ENCODE measurements at places on chromosomes 16 and 17.
A peak's percentile ranks its signal among the peaks of the same experiment; 100 is the strongest.

- DNase-seq: no peak
- no peak overlapping the region for H3K27ac ChIP-seq
Measured at GRCh38 chr16:86465434-86465833, 44.9 kb upstream of the FOXF1 start.

DNA sequence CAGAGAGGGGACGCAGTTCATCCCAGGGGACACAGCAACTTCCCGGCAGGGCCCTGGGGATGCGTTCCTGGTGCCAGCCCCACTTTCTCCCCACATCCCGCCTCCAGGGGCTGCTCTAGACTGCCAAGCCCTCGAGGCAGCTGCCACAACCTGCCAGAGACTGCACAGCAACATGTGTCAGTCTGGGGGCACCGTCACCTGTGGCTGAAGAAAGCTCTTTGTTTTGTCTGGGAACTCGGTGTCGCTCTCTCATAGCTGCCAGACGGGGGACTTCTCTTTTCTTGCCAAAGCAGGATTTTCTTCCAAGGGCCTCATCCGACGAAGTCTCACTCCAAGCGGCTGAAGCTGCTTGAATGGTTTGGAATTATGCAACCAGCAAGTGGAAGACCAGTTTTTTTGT lies 43.7 kb downstream of the COTL1 start:
- no peak overlapping the region for H3K27ac ChIP-seq
- no peaks in the 10 kb centered on the region for H3K36me3 ChIP-seq
- no peaks in the 10 kb centered on the region for H3K27me3 ChIP-seq
- no peak overlapping the region for H3K4me3 ChIP-seq

DNA sequence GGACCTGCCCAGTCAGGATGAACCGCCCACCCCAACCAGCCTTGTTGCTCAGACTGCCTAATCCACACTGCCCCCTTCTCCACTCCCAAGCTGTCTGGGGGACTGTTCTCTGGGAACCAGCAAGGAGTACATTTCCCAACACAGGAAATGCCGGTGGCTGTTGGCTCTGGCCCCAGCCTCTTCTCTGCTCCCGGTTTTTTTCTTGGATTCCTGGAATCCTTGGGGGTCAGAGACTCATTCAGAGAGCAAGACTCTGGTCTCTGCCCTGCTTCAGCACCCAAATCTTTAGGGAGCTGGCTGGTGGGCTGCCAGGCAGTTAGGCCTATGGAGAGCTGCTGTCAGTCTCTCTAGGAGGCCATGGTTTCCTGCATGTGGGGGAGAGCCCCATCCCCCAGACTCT lies 10.8 kb upstream of the MTMR4 start:
- H3K36me3 ChIP-seq: no peaks in the 10 kb centered on the region
- no peak overlapping the region for H3K4me3 ChIP-seq
- peak; percentile 87 for DNase-seq
- H3K4me1 ChIP-seq: peaks cover 16% of the 10 kb centered on the region
- H3K27me3 ChIP-seq: no peaks in the 10 kb centered on the region
- peak overlapping the region; percentile 71 for H3K27ac ChIP-seq

DNA sequence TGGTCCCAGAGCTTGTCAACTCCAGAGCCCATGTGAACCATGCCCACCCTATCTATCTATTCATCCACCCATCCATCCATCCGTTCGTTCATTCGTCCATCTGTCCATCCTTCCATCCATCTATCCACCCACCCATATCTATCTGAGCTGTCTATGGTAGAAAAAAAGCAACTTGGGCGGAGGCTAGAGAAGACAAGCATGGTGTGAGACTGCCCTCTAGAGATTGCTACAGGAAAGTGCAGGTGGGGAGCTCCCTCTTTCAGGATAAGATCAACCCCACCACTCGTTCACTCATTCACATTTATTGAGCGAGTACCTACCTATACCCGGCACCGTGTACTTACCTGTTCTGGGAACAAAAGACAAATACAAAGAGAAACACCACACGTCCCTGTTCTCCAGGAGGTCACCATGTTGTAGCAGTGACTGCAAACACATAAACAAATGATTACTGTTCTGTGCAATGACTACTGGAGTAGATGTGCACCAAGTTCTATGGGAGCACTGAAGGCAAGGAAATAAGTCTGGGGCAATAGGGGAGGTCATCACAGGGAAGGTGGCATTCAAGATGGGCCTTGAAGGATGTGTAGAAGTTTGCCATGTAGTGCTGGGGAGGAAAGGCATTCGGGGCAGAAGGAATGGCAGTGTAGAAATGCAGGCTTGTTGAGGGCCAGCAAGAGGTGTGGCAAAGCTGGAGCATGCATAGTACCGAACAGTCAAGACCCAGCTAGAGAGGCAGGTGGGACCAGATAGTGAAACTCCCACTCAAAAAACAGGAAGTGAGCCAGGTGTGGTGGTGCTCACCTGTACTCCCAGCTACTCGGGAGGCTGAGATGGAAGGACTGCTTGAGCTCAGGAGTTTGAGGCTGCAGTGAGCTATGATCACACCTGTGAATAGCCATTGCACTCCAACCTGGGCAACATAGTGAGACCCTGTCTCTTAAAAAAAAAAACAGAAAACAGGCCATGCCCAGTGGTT lies 13.4 kb upstream of the ATP5MC1 start:
- peak; percentile 76 for DNase-seq
- H3K27ac ChIP-seq: no peak overlapping the region
- H3K36me3 ChIP-seq: no peaks in the 10 kb centered on the region
- H3K4me1 ChIP-seq: no peaks in the 10 kb centered on the region

DNA sequence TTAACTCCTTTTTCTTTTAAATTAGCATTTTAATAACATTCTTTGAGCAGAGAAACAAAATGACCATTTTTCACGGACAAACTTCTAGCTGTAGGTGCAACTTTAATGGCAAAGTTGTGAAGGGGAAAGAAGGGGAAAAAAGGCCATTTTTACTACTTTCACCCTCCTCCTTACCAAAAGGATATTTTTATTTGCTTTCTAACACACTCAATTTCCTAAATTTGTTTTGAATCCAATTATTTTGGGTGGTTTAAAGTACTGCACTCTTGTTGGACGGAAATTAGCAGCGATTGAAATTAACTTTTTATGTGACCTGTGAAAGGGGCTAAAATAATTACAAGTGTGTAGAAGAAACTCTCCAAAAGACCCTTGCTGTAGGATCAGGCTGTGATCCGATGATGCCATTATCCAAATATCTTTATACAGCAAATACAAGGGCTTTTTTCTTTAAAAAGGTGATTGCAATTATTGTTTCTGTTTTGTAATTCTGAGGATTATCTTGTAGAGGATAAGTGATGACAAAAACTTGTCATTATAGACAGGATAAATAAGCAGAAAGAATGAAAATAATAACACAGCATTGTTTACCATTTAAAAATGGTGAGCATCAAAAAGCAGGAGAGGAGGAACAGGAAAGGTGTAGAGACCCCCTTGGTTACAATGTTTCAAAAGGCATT lies 42.4 kb downstream of the SNX11 start:
- H3K27me3 ChIP-seq: no peaks in the 10 kb centered on the region
- no peak overlapping the region for H3K4me3 ChIP-seq
- H3K36me3 ChIP-seq: no peaks in the 10 kb centered on the region
- H3K27ac ChIP-seq: no peak overlapping the region
- no peaks in the 10 kb centered on the region for H3K4me1 ChIP-seq
- DNase-seq: no peak

DNA sequence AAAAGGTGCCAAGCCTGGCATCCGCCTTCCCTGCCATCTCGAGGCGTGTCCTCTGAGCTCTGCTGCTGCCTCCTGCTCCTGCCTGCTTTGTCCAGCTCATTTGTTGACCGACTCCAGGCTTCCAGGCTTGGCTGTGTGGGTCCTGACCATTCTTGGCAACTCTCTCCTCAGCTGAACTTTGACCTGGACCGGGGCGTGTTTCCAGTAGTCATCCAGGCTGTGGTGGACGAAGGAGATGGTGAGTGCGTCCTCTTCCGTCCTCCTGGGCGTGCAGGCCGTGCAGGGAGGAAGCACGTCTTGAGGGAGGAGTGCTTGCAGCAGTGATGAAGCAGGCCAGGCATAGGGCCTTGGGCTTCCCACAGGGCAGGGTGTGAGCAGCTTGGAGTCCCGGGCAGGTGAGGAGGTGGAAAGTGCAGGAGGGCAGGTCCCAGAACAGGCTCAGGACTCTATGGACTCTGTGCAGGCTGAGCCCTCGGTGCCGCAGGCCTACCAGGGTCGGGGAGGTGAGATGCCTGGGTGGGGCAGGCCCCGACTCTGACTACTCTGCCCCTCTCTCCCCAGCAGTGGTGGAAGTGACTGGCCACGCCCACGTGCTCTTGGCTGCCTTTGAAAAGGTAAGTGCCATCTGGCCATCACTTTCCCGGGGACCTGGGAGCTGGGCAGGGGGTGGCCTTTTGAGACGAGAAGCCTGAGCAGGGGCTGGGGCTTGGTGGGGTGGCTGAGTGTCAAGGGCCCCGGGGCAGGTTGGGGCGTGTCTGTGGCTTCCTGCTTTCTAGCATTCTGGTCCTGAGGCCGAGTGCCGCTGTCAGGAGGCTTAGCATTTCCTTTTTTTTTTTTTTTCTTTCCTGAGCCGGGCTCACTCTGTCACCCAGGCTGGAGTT lies 28.6 kb upstream of the NUDT16L1 start:
- H3K4me3 ChIP-seq: no peak overlapping the region
- no peaks in the 10 kb centered on the region for H3K4me1 ChIP-seq
- no peak for DNase-seq

- no peak for DNase-seq
- H3K27ac ChIP-seq: no peak overlapping the region
- no peaks in the 10 kb centered on the region for H3K36me3 ChIP-seq
- H3K4me1 ChIP-seq: peaks cover 14% of the 10 kb centered on the region
- H3K4me3 ChIP-seq: no peak overlapping the region
- H3K27me3 ChIP-seq: no peaks in the 10 kb centered on the region
Measured at GRCh38 chr16:65532258-65532657, 410.4 kb upstream of the CDH11 start.

Data from lung (tissue), 17 donors.